CD4-positive, alpha-beta T cell (primary cell): ENCODE measurements at places on chromosomes 16 and 17. TPM values are rescaled to one million over a fixed set of nuclear protein-coding genes. Genes with fewer than 3 reads are reported as not detected.

The RNF227 gene
- total RNA-seq: 3.5 TPM

DNA sequence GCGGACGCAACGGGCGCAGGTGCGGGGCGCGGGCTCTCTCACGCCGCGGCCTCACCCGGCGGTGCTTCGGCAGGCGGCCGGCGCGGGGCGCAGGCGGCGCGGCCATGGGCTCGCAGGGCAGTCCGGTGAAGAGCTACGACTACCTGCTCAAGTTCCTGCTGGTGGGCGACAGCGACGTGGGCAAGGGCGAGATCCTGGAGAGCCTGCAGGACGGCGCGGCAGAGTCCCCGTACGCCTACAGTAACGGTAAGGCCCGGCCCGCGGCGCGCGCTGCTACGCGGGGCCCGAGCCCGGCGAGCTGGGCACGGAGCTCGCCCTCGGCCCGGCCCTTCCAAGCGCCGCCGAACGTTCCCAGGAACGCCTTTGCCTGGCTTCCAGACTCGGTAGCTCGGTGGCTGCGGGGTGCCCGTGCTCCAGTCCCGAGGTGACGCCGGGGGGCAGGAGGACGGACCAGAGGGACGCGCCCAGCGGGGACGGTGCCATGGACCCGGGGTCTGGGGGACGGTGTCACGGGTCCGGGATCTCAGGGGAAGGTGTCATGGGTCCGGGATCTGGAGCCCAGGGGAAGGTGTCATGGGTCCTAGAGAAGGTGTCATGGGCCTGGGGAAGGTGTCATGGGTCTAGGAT is 435 bp downstream of the RAB40C start:
- peak overlapping the region; percentile 61 for H3K4me3 ChIP-seq
- H3K36me3 ChIP-seq: peaks cover 2% of the 10 kb centered on the region
- no peak for DNase-seq
- peak overlapping the region; percentile 21 for H3K27ac ChIP-seq

- peak overlapping the region; percentile 60 for H3K4me3 ChIP-seq
- DNase-seq: no peak
- H3K27ac ChIP-seq: no peak overlapping the region
- no peaks in the 10 kb centered on the region for H3K36me3 ChIP-seq
- H3K4me1 ChIP-seq: peaks cover 66% of the 10 kb centered on the region
These were observed 548 bp upstream of the ADGRG5 start for GRCh38 chr16:57541754-57542435.

DNA sequence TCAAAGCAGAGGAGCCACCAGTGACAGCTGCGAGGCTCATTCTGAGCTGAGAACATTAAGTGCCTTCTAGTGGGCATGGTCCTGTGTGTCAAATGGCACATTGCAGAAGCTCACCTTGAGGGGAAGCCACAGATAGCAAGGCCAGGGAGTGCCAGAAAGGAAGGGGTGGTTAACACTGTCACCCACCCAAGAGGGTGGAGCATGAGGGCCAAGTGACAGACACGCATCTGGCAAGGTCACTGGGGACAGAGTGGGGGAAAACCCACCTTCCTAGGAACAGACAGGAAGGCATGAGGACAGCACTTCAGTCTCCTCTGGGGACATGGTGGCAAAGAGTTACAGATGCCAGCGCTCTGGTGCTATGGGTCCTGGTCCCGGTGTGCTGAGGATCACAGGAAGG is 22.1 kb downstream of the NUBP1 start:
- H3K36me3 ChIP-seq: peaks cover 53% of the 10 kb centered on the region
- no peak overlapping the region for H3K4me3 ChIP-seq
- H3K4me1 ChIP-seq: peaks cover 12% of the 10 kb centered on the region
- no peaks in the 10 kb centered on the region for H3K27me3 ChIP-seq
- H3K27ac ChIP-seq: no peak overlapping the region
- DNase-seq: no peak

GRCh38 chr16:12304861-12305596 is 328.5 kb downstream of the SNX29 start:
- no peak overlapping the region for H3K27ac ChIP-seq
- no peak for DNase-seq
- no peak overlapping the region for H3K4me3 ChIP-seq
- no peaks in the 10 kb centered on the region for H3K4me1 ChIP-seq
- H3K36me3 ChIP-seq: no peaks in the 10 kb centered on the region

GRCh38 chr17:29190592-29191207 is 10.5 kb upstream of the MYO18A start:
- no peaks in the 10 kb centered on the region for H3K36me3 ChIP-seq
- no peak overlapping the region for H3K4me3 ChIP-seq
- H3K27ac ChIP-seq: no peak overlapping the region
- no peaks in the 10 kb centered on the region for H3K4me1 ChIP-seq
- peaks cover 2% of the 10 kb centered on the region for H3K27me3 ChIP-seq
- DNase-seq: no peak
